ENCODE measurements at places on chromosomes 1 and 21.

DNA sequence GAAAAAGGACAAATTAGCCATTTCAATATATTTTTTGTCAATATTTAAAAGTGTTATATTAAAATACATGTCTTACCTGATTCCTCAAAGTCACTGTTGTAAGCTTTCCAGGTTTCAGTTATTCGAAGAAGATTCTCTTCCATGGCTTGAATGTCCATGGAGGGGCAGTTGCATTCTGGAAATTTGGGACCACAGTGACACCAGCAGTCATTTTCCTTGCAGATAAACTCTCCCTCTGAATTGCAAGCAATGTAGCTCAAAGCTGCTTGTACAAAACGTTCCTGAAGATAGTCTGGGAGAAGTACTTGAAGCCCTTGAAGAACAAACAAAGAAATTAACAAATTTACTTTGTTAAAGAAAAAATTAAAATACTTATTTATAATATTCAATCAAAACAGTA, 251.7 kb downstream of the BRINP3 start:
- no peak for DNase-seq

GRCh38 chr1:65435987-65436386, 15.5 kb downstream of the LEPR start:
- no peak for DNase-seq

- peak; percentile 17 for DNase-seq
Measured at GRCh38 chr1:10823000-10823401, 26.6 kb upstream of the CASZ1 start.

GRCh38 chr1:116997066-116997465, 4.5 kb upstream of the CD101 start:
- DNase-seq: no peak

- DNase-seq: no peak
Measured at GRCh38 chr21:42834726-42835191, 44.6 kb downstream of the WDR4 start.

DNA sequence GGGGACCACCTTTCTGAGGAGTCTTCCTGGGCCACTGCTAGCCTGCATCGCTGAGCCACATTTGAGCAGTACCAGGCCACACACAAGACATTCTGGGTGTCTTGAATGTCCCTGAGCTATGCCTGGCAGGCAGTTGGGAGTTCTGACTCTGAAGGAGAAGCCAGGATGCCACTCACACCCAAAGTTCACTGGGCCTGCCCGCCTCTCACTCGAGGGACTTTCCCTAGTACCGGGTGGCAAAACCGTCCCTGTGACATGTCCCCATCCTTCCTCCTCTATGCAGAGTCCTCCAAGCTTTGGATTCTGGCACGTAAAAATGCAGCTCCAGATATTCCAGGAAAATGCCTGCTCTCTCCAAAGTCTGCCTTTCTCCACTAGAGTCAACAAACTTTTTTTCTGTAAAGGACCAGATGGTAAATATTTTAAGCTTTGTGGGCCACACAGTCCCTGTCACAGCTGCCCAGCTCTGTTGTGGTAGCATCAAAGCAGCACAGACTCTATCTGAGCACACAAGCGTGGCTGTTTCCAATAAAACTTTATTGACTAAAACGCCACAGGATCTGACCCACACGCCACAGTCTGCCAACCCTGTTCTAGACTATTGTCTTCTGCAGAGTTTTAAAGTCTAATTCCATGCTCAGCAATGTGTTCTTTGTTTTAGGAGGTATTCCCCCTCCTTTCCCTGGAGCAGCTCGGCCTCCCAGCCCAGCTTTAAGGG, 19.2 kb upstream of the GUCA2B start:
- no peak for DNase-seq

DNA sequence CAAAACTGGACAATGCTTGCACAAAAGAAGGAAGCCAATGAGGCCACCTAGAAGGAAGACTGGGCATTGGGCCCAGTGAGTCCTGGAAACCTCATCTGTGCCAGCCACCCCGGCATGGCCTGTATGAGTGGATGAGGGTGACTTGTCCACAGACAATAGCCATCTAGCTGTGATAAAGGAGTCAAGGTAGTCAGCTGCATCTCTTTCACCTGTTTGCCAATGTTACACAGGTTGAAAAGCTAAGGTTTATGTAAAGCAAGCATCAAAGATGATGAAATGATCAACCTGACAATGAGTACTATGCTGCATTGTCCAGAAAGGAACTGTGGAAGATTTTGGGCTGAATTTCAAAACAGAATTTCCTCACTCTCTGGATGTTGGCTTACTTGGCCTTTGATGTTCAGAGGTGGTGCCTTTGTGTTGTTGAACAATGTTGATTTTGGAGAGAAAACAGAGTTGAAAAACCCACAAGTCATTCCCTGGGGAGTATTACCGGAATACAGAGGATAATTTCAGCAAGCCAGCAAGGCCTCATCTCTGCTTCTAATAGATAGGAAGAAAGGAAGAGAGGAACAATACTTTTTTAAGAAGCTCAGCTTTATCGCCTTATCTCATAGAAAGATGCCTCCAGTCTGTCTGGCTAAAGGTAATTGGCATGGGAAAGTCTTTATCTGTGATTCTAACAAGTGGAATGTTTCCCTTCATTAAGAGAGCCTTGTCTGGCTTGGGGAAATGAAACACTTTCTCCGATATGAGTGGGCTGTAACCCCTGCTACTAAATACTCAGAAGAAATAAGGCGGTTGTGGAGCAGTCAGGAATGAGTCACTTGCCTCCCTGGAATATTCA, 11.4 kb upstream of the SELE start:
- no peak for DNase-seq

Measured in DMS 273 treated with DMSO at 0.1 percent for 48 hours (cell line).